ENCODE measurements at places on chromosomes 1 and 21.
A peak's percentile ranks its signal among the peaks of the same experiment; 100 is the strongest.

GRCh38 chr1:172585348-172585747 lies 52.4 kb downstream of the SUCO start:
- no peak for DNase-seq

DNA sequence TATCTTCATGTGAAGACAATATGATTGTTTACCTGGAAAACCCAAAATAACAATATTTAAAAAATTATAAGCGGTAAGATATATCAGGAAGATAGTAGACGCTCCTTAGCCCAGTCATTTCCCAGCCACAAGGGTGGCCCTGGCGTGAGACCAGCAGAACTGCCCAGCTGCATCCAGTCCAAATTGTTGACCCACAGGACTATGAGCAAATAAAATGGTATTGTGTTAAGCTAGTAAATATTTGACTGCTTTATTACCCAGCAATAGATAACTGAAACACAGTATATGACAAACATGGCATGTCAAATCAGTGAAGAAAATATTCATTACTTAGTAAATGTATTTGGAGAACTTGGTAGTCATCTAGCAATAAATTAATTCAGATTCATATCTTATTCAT lies 294.3 kb upstream of the SPAG17 start:
- no peak for DNase-seq

- DNase-seq: no peak
These were observed 500 bp downstream of the EPHA10 start for GRCh38 chr1:37764414-37764825.

DNA sequence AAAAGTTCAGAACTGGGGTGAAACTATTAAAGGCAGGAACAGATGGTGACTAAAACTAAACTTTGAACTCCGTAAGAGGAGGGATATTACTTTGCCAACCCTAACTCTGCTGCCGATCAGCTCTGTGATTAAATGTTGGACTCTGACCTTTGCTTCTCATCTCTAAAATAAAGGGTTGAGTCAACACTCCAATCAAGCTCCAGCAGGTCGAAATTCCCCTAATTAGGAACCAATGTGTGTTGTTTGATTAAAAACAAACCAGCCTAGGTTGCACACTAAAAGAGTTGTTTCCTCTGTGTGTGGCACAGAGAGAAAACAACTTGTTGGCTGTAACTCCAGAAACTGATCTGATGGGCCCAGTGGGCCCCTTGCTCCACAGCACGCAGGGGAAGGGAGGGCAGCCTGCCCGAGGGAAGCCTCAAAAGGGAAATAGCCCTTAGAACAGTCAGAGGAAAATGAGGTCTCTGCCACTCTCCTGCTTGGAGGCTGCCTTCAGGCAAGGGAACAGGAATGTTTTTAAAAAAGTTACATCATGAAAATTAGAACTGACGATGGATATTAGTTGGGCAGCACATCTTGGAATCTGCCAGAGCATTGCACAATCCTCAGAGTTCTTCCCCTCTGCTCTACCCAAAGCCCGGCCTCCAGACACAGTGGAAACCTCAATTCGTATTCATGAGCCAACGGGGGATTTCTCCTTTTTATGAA lies 69.3 kb downstream of the KCTD3 start:
- no peak for DNase-seq

DNA sequence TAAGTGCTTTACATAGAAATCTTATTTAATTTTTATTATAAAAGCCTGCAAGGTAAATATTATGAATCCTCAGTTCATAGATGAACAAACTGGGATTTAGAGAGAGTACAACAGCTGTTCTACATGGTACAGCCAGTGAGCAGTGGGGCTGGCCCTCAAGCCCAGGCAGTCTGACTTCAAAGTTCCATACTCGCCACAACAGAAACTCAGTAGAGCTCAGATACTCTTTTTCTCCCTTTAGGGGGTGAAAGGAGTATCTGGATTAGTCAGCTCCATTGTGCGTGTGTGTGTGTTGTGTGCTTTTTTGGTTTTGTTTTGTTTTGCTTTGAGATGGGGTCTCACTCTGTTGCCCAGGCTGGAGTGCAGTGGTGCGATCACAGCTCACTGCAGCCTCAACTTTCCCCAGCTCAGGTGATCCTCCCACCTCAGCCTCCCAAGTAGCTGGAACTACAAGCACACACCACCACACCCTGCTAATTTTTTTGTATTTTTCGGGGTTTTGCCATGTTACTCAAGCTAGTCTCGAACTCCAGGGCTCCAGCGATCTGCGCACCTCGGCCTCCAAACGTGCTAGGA lies 378.5 kb downstream of the SMYD3 start:
- no peak for DNase-seq

- no peak for DNase-seq
These were observed 102.9 kb downstream of the VAV3 start for GRCh38 chr1:107862064-107862463.

DNA sequence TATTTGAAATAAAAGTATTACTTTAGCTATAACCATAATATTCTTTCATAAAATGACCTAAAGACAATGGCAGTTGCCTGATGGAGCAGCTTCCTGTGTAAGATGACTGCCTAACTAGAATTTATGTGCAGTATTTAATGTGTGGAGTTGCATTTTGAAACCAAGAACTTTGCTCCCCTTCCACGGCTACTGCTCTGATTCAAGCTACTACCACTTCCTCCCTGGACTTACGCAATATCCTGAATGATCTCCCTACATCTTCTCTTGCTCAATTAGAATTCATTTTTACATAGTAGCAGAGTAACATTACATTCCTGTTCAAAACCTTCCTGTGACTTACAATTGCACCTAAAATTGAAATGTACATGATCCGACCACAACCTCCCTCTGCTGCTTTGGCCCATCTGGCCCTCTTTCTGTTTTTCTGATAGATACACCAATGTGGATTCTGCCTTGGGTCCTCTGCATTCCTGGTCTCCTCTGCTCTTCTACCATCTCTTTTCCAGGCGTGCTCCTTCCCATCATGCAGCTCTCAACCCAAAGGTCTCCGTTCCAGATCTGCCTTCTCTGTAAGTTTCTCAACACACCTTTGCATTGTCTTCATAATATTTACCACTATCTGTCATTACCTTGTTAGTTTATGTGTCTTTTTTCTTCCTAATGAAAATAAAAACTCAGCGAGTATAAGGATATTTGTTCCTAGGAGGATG lies 47.4 kb upstream of the USP25 start:
- DNase-seq: peak; percentile 34
